Germinal center (tissue), 1 donor: ENCODE measurements at places on chromosomes 2 and 18.

GRCh38 chr2:69192176-69192945 lies 179.4 kb downstream of the ANTXR1 start:
- no peak for DNase-seq

- DNase-seq: no peak
Observed at GRCh38 chr2:180871649-180872048, 108.8 kb upstream of the UBE2E3 start.

- DNase-seq: peak; percentile 93
Observed at GRCh38 chr2:108786354-108787215, at the start of gene CCDC138. CCDC138 (plus strand) TSS chr2:108786771; CDS start chr2:108786823, 52 bp downstream.

DNA sequence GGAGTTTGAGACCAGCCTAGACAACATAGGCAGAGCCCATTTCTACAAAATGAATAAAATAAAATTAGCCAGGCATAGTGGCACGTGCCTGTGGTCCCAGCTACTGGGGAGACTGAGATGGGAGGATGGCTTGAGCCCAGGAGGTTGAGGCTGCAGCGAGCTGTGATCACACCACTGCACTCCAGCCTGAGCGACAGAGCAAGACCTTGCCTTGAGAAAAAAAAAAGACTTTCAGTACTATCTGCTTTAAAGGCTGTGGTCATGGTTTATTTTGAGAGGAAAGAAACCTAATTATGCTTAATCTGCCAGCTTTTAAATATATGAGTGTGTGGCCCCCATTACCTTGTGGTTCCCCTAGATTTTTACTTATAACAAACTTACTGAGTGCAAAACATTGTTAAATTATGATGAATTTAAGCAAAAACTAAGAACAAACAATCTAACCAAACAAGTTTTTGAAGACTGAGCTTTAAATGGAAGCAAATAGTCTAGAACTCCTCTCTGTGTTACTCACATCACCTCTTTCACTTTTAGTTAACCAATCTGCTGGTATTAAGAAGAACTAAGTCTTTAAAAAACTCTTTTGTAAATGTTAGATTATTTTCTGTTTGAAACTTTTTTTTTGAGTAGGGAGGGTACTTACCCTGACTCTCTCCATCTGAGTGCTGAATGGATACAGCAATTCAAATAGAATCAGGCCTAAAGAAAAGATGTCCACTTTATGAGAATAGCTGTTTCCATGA lies 65.4 kb downstream of the EIF2AK3 start:
- no peak for DNase-seq

GRCh38 chr2:174248998-174249592 lies 763 bp upstream of the OLA1 start:
- DNase-seq: no peak

GRCh38 chr2:98446850-98447249 lies 2.2 kb downstream of the INPP4A start:
- DNase-seq: no peak

DNA sequence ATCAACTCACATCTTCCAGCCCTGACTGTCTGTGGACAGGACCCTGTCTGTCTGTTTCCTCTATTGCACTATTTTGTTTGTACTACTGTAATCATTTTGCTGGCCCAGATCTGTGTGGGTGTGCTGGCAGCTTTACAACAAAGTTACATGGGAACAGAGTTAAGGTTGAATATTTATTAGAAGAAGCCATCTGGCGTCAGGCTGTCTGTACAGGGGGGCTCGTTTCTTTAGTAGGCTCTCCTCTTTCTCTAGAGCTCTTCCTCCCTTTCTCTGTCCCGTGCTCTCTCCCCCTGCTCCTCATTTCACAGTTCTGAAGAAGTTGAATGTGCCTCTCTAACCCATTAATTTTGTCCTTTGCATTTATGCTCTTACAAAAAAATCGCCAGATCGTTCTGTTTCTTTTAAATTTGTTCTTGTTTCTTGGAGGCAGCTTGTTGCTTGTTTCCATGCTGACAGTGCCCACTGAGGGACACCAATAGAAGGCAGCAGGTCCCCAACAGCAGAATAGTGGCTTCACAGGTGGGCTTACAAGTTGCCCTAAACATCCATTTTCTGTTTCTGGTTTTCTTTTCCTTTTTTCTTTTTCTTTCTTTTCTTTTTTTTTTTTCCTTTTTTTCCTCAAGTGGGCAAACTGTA lies 315.2 kb upstream of the ZEB2 start:
- DNase-seq: no peak

GRCh38 chr2:160934263-160934662 lies 226.0 kb upstream of the TANK start:
- DNase-seq: no peak

GRCh38 chr18:46723856-46724415 lies 32.9 kb downstream of the ST8SIA5 start:
- DNase-seq: no peak

GRCh38 chr2:61582165-61582564 lies 44.0 kb upstream of the XPO1 start:
- DNase-seq: no peak

DNA sequence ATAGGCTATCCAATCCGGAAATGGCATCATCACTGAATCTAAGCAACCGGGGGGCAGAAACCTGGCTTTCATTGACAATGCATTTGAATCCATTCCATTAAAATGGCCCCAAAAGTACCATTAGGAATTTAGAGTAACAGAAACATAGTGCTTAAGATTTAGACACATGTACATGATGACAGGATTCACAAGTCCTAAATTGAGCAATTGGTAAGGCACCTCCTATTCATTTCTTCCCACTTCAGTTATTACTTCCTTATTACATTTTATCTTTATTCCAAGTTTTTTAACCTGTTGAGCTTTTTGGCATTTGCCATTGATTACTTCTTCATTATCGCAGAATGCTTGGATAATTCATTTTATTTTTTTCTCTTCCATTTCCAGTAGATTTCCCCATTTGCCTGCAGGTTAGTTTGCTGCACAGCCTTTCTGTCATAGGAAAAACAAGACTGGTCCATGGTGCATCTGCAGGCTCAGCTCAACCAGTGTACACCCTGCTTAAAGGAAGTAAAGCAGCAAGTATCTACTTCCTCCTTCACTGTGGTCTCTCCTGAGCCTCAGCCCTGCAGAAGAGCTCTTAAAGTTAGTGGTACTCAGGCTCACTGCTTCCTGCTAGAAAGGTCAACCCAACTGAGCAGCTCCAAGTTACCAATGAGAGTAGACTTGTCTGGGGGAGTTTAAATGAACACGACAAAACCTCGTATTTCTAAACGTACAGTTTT lies 89.2 kb downstream of the DOCK10 start:
- peak; percentile 78 for DNase-seq

GRCh38 chr2:75292826-75293225 lies 93.5 kb upstream of the TACR1 start:
- no peak for DNase-seq

DNA sequence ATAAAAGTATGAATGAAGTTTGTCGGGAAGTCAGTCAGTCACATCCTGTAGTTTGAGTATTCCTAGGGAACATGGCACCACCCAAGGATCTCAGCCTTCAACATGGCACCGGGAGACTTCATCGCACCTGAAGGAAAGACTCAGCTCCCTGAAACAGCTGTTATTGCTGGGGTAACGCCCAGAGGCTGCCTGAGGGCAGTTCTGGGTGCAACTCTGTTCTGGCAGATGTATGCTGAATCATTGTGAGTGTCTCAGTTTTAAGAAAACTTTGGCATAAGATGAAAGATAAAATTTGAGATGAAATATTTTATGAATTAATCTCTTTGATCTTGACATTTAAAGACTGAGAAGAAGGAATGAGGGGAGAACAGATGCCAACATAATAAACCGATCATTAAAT lies 49.9 kb upstream of the SERPINB2 start:
- DNase-seq: no peak

DNA sequence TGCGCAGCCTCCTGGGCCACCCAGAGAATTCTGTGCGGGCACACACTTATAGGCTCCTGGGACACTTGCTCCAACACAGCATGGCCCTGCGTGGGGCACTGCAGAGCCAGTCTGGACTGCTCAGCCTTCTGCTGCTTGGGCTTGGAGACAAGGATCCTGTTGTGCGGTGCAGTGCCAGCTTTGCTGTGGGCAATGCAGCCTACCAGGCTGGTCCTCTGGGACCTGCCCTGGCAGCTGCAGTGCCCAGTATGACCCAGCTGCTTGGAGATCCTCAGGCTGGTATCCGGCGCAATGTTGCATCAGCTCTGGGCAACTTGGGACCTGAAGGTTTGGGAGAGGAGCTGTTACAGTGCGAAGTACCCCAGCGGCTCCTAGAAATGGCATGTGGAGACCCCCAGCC lies 11.8 kb upstream of the TTLL4 start:
- DNase-seq: no peak

GRCh38 chr2:144237830-144238627 lies 281.9 kb downstream of the ZEB2 start:
- DNase-seq: no peak

- no peak for DNase-seq
Observed at GRCh38 chr2:23249348-23249747, 135.6 kb upstream of the KLHL29 start.

DNA sequence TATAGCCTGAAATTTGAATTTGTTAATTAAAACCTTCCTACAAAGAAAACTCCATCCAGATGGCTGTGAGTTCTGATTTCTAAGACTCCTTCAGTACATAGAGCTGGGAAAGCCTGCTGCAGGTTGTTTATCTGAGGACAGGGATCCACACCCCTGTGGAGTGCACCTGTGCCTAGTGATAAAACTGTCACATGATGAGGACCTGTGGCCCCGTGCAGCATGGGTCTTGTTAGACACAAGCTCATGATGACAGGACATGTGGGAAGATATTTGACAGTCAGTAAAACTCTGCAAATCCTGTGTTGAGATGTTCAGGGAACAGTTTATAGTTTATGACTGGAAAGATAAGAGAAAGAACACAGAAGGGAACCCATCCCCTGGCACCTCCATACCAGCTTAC lies 133.2 kb upstream of the TMEM18 start:
- no peak for DNase-seq

DNA sequence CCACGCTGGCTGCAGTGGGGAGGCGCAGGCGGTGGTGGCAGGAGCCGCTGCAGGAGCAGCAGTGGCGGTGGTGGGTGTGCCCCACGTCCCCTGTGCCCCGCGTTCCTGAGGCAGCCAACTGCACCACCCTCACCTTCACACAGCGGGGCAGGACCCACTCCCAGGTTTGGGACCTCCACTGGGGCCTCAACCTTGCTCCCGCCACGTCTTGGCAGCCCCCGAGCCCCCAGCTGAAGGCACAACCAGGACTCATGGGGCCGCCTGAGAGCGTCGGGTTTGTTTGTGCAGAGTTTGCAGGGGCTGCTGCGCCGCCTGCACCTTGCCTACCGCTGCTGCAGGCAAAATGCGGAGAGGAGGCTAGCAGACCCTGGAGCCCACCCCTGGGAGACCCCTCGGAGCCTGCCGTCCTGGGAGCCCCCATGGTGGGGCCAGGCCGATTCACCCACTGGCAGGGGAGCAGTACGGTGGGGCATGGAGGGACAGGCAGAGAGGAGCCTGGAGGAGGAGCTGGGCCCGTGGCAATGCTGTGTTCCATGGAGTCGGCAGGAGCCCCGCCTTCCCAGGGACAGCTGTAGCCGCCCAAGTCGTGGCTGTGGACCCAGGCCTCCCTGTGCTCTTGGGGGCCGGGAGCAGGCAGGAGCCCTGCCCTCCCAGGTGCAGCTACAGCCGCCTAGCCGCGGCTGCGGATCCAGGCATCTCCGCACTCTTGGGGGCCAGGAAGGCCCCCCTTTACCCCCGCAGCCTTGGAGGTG lies 14.7 kb upstream of the EML6 start:
- peak; percentile 15 for DNase-seq

DNA sequence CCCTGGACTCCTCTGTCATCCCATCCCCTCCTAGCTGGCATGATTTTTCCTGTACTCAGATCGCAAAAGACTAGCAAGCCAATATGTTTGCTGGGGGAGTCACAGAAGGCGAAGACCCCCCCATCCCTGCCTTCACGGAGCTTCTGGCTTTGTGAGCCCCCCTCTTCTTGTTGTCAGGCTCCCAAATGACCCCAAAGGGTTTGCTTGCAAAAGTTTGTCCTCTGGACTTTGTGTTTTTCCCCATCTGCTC lies 169.9 kb downstream of the SMAD7 start:
- no peak for DNase-seq

DNA sequence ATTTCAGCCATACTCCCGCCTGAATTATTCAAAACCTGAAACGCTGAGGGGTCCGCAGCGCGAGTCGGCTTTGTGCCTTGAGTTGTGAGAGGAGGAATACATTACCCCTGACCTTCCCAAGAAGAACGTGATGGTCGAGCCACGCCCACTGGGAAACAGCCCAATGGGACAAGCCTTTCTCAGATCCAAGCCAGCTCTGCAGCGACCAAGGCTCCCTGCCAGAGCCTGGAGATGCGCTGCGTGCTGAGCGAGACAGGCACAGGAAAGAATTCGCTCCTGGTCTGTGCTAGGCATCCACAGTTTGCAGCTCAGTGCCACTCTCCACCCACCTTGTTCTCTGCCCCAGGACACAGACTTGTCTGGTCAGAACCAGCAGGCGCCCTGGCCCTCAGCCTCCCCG lies 74.1 kb upstream of the GLI2 start:
- no peak for DNase-seq
